ENCODE measurements at places on chromosomes 4 and X.

- no peak for DNase-seq
Observed at GRCh38 chr4:31548021-31548420, 827.9 kb downstream of the PCDH7 start.

DNA sequence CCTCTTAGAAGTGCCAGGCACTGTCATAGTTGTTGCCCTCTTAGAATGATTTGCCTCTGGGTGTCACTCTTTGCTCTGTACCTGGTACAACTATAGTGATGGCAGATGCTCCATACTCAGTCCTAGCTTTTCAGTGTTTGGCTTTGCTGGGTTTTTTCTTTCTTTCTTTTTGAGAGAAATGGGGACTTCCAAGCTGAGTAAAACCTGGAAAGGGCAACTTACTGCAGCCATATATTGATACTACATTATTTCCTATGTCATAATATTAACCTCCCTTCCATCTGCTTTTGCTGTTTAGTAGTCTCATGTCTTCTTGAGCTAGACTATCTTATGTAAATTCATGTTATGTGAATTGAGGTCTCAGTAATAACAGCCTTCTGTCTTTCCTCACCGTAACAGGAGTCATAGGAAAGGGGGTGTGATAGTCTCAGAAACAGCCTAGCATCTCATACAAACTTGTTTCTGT is 49.0 kb downstream of the NIPAL1 start:
- no peak for DNase-seq

- DNase-seq, result no peak
Observed at GRCh38 chrX:77564823-77565222, 117.6 kb downstream of the FGF16 start.

GRCh38 chr4:94345266-94345665 is 2.6 kb upstream of the HPGDS start:
- DNase-seq, result no peak
